ENCODE measurements at places on chromosomes 2 and 18.

DNA sequence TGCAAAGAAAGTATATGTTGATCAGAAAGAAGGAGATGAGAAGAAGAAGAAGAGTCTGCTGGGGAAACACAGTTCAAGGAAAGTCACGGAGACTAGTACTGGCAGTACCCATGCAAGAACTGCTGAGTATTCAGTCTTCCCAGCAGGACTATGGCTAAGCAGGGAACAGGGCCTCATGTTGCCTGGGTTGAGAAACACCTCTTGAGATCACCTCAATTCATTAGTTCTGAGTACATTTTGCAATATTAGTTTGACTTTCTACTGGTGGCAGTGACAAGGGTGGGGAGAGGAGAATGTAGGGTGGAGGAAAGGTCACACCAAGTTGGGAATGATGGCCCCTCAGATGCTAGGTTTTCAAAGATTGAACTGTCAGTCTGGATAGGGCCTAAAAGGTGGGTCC, 50.5 kb downstream of the MRPL33 start:
- DNase-seq = no peak

- DNase-seq = no peak
Observed at GRCh38 chr2:110858993-110859701, 126.8 kb downstream of the ACOXL start.

DNA sequence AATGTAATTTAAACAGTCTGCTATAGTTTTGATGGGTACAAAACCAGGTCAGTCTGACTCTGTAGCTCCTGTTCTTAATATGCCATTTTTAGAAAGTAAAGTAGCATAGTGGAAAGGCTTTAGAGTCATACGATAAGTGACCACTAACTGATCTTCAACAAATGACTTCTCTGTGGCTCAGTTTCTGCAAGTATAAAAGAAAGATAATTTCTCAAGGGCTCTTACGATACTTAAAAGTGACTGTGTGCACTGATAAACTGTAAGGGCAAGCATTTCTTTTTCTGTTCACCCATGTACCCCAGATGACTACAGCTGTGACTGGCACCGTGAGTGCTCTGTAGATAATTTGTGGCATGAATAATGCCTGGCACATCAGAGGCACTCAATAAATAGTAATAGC, 178.7 kb downstream of the LCLAT1 start:
- no peak for DNase-seq

DNA sequence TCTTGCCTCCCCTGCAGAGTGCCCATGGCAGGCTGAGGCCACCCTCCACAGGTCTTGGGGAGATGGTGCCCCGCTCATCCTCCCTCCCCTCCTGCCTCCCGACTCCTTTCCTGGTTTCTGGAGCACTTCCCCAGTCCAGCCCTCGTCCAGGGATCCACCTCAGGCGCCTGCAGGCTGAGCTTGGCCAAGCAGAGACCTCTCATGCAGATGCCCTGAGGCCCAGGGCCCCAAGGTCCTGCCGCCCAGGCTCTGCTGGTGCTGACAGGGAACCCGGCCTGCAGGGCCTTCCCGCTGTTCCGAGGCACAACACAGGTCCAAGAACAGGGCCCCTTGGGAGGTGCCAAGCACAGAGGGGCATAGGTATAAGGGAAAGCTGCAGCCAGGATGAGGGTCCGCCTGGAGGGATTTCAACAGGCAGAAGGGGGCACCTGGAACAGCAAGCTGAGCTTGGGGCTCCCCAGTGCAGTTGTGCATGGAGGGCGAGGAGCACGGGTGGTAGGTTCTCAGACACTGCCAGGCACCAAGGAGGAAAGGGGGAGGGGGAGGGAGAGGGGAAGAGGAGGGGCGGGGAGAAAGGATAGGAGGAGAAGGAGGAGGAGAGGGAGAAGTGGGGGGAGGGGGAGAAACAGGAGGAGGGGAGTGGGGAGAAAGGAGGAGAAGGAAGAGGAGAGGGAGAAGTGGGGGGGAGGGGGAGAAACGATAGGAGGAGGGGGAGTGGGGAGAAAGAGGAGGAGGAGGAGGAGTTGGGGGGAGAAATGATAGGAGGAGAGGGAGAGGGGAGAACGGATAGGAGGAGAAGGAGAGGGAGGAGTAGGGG, 1.2 kb upstream of the ANO7 start:
- DNase-seq = no peak

- DNase-seq = no peak
Observed at GRCh38 chr2:160328811-160329527, 128.9 kb upstream of the ITGB6 start.

GRCh38 chr18:60235164-60235563, 137.4 kb downstream of the MC4R start:
- DNase-seq = no peak

DNA sequence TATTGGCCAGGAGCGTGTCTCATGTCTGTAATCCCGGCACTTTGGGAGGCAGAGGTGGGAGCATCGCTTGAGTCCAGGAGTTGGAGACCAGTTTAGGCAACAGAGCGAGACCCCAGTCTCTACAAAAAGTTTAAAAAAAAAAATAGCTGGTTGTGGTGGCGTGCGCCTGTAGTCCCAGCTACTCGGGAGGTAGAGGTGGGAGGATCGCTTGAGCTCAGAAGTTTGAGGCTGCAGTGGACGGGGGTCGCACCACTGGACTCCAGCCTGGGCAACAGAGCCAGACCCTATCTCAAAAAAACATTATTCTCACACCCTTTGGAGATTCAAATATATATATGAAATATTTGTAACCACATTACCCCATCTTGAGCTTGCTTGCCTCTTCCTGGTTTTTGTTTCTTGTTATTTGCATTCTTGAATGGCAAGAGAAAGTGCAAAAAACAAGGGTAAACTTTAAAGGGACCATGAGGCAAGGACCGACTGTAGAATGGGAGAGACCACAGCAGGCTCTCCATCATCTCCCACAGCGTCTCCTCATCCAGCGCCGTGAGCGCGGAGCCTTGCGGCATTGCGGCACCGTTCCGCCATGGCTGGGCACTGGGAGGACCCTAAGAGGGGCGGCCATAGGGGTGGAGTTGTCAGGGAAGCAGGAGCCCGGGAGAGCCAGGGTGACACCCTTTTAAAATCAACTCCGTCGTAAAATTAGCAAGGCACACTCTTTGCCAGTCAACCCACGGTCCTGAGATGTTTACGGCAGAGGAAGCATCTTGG, 1.4 kb downstream of the ELP2 start:
- DNase-seq = no peak

DNA sequence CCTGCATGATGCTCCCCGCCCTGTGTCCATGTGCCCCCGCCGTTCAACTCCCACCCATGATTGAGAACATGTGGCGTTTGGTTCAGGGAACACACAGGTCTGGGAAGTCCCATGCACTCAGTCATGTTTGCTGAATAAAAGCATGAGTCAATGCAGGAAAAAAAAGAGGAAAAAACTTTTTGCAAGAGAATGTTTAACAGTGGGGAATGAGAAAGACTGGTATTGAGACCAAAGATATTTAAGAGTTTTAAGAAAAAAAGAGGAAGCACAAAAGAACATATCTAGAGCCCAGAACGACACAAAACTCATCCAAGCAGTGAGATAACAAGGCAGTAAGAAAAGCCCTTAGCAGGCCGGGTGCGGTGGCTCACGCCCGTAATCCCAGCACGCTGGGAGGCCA, 279.2 kb upstream of the THSD7B start:
- no peak for DNase-seq

DNA sequence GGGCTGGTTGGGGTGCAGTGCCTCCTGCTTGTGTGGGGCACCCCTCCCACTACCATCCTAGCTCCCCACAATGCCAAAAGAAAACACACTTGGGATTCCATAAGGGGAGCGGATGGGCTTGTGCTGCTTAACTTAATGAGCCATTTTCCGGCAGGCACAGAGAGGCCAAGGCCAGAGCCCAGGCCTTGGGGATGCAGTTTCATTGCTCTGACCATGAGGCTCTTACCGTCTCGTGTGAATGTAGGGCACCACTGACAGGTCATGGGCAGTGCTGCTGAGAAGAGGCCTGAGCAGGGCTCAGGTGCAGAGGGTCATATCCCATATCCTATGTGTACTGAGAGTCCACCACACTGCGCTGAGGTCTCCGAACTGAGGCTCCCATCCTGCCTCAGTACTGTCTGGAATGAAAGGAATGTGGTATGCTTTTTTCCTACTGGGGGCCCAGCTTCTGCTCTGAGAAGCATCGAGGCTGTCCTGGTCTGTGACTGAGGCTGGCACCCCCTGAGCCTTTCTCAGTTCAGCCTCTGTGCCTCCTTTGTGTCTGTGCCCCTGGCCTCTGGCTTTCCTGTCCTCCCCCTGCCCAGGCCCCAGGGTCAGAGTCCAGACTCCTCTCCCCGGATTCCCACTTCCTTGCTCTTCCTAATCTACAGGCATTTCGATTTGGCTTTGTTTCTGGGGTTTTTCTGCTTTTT, 45.2 kb upstream of the MAPRE3 start:
- no peak for DNase-seq

DNA sequence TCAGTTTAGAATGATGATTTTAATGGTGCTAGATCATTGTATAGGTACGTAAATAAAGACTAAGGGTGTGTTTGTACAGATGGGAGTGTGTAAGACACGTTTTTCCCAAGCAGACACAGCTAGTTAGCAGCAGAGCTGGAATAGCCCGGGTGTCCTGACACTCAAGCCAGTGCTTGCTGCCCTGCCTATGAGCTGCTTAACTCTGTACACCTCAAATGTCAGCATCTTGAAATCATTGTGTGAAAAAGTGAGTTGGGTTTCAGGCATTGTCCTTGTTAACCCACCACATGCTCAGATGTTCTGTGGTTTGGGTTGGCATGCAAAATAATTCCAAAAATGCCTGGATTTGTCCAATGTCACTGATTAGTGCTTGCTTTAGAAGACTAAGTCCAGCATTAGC, 13.0 kb upstream of the TET3 start:
- DNase-seq = no peak

- no peak for DNase-seq
Observed at GRCh38 chr2:66512626-66513025, 77.7 kb downstream of the MEIS1 start.

GRCh38 chr2:217870528-217871011, 132.2 kb downstream of the TNS1 start:
- DNase-seq = no peak

DNA sequence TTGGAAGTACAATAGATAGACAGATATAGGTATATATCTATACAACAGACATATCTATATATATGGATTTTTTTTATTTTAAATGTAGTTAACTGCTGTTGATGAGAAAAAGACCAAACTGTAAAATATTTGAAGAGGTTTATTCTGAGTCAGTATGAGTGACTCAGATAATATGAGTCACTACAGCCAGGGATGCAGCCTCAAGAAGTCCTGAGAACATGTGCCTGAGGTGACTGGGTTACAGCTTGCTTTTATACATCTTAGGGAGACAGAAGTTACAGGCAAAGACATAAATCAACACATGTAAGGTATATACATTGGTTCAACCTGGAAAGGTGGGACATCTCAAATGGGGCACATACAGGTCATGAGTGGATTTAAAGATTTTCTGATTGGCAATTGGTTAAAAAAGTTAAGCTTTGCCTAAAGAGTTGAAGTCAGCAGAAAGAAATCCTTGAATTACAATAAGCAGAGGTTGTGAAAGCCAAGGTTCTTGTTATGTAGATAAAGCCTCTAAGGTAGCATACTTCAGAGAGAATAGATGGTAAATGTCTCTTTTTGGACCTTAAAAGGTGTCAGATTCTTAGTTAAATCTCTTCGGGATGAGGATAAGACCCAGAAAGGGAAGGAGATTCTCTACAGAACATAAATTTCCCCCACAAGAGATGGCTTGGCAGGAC, 149.9 kb downstream of the RBM43 start:
- peak; percentile 78 for DNase-seq

- no peak for DNase-seq
Observed at GRCh38 chr2:48110492-48110891, 204.2 kb upstream of the FBXO11 start.

DNA sequence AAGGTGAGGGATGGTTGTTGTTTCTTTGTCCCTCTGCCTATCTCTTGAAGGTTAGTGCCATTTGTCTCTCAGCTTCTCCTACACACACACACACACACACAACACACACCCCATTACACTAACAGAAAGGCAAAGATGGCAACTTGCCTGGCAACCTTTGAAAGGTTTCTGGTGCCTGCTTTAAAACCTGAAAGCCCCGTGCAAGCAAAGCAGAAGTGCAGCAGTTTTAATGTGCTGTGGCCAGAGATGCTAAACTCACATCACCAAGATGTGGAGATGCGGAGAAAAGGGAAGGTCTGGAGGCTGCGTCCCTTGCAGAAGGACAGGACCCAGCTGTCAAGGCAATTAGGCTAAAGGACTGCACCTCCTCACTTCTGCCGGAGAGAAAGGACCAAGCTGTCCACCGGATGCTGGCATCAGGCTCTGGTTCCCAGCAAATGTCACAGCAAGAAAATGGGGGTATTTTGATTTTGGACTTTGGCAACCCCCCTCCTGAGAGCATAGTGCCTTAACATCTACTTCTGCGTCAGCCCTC, 196.4 kb downstream of the ARL4C start:
- no peak for DNase-seq

- DNase-seq = peak; percentile 98
Observed at GRCh38 chr2:237264480-237265219, 149.3 kb downstream of the COL6A3 start.

DNA sequence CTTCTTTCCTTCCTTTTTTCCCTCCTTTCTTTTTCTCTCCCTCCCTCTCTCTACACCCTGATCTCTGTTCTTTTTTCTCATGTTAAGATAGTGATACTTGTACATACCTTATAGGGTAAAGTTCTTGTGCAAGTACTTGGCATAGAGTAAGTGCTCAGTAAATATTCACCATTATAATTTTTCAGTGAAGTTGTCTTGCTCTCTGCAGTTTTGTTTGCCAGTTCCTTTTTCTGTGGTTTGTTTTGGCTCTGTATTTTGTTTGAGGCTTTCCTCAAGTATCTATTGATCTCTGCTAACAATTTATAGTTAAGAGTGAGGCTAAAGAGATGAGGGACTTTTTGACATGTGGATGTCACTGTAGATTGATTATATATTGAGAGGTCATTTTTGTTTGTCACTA, 48.0 kb downstream of the MTX2 start:
- DNase-seq = no peak

DNA sequence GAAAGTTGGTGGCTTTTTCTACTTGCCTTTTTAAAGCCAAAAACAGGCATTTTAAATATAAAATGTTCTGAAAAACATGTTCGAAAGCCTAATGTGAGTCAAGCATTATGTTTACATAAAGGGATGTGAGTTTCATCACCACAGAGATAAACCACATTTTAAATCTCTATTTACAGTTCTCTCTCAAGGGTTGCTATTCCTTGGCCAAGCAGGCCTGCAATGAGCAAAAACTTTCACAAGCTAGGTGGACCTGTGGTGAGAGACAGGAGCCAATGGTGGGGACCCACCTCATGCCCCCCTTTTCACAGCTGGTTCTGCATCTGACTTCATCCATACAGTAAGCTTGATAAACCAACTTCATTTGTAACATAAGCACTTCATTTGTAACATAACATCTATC, 65.1 kb downstream of the CUL3 start:
- DNase-seq = peak; percentile 79

- DNase-seq = no peak
Observed at GRCh38 chr18:62996566-62996965, 281.2 kb downstream of the PHLPP1 start.

- no peak for DNase-seq
Observed at GRCh38 chr2:24658531-24659202, 134.5 kb downstream of the PTRHD1 start.

- no peak for DNase-seq
Observed at GRCh38 chr2:2575870-2576386, 244.9 kb upstream of the MYT1L start.

- no peak for DNase-seq
Observed at GRCh38 chr2:21646345-21646744, 522.6 kb downstream of the TDRD15 start.

Measured in astrocyte (in vitro differentiated cells and primary cell).